ENCODE measurements at places on chromosomes 13 and 19.

DNA sequence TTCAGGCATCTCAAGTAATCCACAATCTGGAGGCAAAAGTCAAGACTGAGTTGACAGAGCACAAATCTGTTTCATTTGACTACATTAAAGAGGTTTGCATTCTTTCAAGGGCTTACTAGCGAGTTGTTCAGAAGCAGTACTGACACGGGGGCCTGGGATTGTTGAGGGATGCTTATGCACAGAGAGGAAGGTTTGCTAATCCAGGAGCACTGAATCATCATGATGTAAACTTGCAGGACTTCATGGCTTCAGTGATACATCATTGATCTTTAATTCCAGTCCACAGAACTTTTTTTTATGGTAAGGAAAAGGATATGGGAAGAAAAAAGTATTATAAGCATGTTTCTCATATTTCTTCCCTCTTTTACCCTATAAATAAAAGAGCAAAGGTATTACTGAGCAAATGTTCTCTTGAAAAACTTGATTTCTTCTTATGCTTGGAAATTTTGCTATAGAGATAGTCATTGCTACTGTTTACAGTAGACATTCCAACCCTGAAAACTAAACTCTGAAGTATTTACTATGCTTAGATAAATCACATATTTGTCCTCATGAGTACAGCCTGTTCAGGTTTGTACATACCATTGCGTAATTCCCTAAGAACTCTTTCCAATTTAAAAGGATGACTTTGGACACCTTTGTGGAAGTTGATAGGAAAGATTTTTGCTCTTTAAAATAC, 65.8 kb upstream of the KPNA3 start:
- DNase-seq = no peak

GRCh38 chr19:45769821-45770191, 754 bp upstream of the SIX5 start:
- DNase-seq = no peak

DNA sequence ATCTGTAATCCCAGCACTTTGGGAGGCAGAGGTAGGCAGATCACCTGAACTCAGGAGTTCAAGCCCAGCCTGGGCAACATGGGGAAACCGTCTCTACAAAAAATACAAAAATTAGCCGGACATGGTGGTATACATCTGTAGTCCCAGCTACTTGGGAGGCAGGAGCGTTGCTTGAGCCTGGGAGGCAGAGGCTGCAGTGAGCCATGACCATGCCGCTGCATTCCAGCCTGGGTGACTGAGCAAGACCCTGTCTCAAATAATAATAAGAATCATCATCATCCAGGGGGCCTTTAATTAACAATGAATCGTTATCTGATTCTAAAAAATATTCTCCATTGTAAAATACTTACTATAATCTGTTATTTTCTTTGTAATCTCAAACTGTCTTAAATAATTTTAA, 283.4 kb downstream of the DACH1 start:
- DNase-seq = no peak

DNA sequence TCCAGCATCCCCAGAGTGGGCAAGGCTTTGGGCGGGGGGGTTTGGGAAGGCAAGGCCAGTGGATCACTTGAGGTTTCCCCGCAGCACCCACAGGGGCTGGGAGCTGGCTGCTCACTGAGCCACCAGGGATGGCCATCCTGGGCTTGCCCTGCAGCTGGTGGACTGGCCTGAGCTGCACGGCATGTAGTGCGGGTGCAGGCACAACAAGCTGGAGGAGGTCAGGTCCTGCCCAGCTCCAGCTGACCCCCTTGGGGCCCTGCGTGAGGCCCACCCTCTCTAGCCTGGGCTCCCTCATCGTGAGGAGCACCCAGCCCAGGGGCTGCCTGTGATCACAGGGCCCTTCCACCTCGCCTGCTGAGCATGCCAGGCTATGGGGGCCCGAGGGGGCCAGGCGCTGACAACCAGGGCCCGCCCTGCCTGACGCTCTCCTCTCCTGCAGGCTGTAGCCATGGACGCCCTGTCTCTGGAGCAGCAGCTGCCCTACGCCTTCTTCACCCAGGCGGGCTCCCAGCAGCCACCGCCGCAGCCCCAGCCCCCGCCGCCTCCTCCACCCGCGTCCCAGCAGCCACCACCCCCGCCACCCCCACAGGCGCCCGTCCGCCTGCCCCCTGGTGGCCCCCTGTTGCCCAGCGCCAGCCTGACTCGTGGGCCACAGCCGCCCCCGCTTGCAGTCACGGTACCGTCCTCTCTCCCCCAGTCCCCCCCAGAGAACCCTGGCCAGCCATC, 22.9 kb downstream of the COMP start:
- DNase-seq = no peak

GRCh38 chr13:24271231-24271600, 38.2 kb upstream of the C1QTNF9 start:
- no peak for DNase-seq

DNA sequence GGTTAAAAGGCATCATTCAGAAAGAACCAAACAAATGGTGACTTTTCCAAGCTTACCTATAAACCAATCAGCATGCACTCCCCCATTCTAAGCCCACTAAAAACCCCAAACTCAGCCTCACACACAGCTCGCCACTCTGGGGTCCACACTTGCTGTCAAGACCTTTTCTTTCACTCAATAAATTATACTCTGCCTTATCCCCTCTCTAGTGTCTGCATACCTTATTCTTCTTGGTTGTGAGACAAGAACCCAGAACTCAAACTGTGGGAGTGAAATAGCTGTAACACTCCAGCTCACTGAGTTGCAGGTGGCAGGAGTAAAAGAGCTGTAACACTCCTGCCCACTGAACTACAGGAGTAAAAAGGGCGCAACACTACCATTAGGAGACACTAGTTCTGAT, 559.0 kb downstream of the TBC1D4 start:
- DNase-seq = no peak

DNA sequence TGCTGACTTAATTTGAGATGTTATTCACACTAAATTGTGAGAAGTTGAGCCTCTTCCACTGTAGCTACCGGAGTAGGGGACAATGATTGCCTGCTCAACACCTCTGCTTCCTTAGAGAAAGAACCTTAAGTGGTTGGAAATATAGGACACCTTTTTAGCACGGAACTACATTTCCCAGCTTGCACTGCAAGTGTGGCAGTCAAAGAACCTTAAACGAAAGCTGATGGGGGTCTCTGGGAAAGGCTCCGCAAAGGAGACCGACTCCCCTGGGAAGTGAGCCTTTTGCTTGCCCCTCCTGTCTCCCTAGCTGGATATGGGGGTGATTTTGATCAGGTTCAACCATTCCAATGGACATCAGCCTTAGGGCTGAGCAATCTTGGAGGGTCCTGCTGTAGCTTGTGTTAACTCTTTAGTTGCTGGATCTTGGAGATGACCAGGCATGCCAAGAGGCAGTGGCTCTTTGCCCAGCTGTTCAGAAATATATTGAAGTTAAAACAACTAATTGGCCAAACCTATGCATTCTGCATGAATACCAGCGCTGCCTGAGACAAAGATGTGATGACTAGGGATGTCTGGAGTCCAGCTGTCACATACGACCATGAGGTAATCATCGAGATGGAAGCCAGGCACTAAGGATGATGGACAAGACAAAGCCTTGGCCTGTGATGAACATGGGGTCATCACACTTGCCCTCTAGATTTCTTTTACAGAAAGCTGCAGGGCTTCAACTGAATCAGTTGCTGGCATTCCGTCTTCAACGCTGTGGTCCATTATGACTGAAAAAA, 286.5 kb downstream of the FOXO1 start:
- no peak for DNase-seq

DNA sequence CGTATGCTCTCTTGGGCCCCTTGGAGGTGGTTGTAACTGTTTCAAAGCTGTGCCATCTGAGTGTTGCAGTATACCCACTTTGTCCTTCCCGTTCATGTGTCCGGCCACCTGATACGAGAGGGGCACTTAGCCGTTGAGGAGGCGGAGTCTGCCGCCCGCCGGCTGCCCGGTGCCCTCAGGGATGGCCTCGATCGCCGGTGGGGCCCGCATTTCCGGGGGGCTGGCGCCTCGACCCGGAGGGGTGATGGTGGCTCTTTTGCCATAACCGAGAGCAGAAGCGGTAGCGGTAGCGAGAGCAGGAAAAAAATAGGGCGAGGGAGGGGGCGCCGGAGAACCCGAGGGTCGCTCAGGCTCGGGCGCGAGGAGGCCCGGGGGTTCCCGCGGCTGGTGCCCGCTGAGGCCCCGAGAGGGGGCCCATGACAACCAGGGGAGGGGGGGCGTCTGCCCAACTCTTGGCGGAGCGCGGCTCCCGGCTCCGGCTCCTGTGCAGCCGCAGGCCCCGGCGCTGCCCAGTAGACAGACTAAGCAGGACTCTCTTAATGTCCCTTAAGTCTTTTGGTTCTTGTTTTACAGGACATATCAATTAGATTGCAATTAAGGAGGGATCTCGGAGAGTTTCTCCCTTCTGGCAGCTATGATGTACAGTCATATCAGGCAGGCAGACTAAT, 342.7 kb upstream of the SGCG start:
- DNase-seq = no peak

GRCh38 chr13:45055902-45056648, 64.2 kb upstream of the GTF2F2 start:
- DNase-seq = peak; percentile 31

- no peak for DNase-seq
Observed at GRCh38 chr13:75715601-75716523, 79.7 kb downstream of the LMO7 start.
